Naive thymus-derived CD8-positive, alpha-beta T cell (primary cell): ENCODE measurements at places on chromosomes 5 and 9. TPM values are rescaled to one million over a fixed set of nuclear protein-coding genes. Genes with fewer than 3 reads are reported as not detected.

The CBY3 gene
- polyA plus RNA-seq = 0.66 TPM

The CD274 gene
- 3.9 TPM for polyA plus RNA-seq

The TMEM171 gene
- polyA plus RNA-seq = 5.4 TPM

The ZNF462 gene
- polyA plus RNA-seq = not detected

The TXNDC15 gene
- 12.2 TPM for polyA plus RNA-seq

The GLDC gene
- not detected for polyA plus RNA-seq

The PAEP gene
- polyA plus RNA-seq = not detected

The SLIT3 gene
- not detected for polyA plus RNA-seq

The ALDH1A1 gene
- polyA plus RNA-seq = not detected

The LRRC19 gene
- not detected for polyA plus RNA-seq

The CCNJL gene
- polyA plus RNA-seq = not detected

The IL13 gene
- not detected for polyA plus RNA-seq

The ANKRD33B gene
- 0.06 TPM for polyA plus RNA-seq

The FCN2 gene
- polyA plus RNA-seq = not detected
